ENCODE measurements at places on chromosomes 11 and 22. TPM values are rescaled to one million over a fixed set of nuclear protein-coding genes. Genes with fewer than 3 reads are reported as not detected.

DNA sequence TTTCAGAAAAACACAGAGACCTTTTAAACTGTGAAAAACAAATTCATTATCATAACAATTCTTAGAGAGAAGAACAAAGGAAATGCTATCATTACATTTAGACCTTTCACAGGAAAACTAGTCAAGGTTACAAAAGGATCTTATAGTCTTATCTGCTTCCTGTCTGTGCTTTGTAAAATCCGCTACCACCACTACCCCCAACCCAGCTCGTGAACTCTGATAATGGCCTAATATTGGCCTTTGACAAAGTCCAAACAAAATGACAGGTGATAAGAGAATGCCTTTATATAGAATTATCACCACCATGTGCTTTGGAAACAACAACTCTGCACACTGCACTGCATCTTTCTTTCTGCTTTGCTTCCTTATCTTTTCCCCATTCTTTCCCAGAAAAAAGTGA lies 272.5 kb downstream of the SBF2 start:
- DNase-seq = no peak

DNA sequence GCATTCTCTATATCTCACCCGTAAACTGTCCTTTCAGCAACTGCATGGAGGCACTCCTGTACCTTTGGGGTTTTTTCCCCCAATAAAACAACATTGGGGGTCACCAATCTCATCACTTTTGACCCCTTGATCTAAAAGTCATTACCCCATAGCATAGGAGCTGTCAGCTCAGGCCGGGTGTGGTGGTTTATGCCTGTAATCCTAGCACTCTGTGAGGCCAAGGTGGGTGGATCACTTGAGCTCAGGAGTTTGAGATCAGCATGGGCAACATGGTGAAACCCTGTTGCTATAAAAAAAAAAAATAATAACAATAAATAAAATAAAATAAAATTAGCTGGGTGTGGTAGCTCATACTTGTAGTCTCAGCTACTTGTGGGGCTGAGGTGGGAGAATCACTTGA lies 17.1 kb upstream of the GDPD4 start:
- no peak for DNase-seq

Gene DRAP1
- 53.4 TPM for total RNA-seq

DNA sequence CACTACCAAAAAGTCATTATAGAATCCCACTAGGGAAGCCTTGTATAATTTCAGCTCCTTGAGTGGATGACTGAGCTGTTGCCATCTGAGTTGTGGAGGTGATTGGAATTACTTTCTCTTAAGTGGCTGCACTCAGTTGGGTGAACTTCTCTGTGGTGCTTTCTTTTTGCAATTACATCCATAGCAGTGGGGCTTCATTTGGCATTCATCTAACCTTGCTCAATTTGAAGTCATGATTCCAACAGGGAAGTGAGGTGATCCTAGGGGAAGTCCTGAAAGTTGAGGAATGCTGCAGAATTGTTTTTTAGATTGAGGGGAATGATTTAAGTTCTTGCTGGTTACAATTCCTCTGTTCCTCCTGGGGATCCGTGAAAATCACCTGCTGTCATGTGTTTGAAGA lies 39.6 kb downstream of the ARHGAP42 start:
- DNase-seq = no peak

DNA sequence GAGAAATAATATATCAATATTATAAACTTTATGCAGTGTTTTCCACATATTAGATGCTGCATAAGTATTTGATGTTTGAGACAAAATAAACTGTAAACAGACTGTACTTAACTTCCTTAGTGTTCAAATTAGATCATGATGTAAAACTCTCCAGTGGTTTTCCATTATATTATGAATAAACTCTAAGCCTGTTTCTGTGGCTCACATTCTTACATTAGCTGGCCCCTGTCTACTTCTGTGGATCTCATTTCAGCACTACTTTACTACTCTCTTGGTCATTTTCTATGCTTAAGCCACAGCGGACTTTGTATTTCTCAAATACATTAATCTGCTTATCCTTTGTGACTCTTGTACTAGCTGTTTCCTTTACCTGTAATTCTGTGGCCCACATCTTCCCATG lies 55.6 kb downstream of the ARHGEF12 start:
- DNase-seq = no peak

Gene OR5P2
- total RNA-seq = not detected

GRCh38 chr11:2214527-2215229 lies 43.1 kb upstream of the TH start:
- peak; percentile 25 for DNase-seq

GRCh38 chr11:72788241-72788640 lies 5.6 kb downstream of the STARD10 start:
- DNase-seq = no peak

GRCh38 chr11:122287401-122287800 lies 171.4 kb upstream of the BLID start:
- DNase-seq = no peak

Gene MS4A4A
- 7.6 TPM for total RNA-seq

GRCh38 chr11:69108559-69108958 lies 47.2 kb upstream of the SMIM38 start:
- no peak for DNase-seq

Gene FGF19
- total RNA-seq = not detected

DNA sequence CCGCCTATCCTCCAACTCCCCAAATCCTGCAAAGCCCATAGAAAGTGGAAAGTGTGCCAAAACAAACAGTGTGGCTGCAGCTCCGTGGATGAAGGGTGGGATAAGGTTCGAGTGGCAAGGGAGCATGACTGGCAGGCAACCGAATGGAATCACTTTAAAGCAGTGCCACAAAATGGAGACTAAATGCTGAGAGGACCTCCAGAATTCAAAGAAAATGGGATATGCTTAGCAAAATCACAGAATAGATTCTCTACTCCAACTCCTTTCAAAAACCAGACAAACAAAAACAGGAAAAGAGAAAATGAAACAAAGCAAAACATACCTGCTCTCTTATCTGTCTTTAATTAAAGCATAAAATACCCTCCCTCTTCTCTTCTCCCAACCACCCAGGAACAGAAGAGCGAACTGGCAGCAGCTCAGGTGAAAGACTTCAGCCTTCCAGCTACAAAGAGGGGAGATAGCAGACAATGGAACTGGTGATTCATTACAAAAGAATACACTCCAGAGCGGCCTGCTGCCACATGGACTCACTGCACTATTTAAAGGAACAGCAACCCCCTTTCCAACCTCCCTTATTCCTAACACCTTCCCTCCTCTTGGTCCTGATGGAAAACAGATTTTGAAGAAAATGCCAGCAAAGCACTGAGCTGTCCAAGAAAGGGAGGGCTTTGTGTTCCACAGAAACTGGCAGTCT lies 118.5 kb downstream of the APOL5 start:
- DNase-seq = peak; percentile 49

GRCh38 chr11:95592471-95592870 lies 197.1 kb downstream of the FAM76B start:
- DNase-seq = no peak

GRCh38 chr22:17366830-17367229 lies 2.4 kb upstream of the CECR2 start:
- DNase-seq = peak; percentile 25

DNA sequence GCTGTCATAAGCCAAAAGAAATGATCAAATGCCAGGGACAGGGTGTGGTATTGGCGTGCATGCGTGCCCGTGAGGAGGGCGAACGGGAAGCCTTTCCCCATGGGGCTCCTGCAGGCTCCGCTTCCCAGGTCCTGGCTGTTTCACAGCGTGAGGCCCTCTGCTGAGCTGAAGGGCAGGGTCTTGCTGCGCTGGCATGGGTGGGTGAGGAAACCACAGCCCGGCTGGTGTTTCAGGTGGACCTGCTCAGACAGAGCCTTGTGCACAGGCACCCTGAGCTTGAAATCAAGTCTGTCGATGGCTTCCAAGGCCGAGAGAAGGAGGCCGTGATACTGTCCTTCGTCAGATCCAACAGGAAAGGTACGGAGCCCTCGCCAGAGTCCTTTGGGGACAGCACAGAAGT lies 31.4 kb downstream of the IGHMBP2 start:
- no peak for DNase-seq

- no peak for DNase-seq
These were observed 22.2 kb upstream of the CYP2D6 start for GRCh38 chr22:42152661-42153270.

DNA sequence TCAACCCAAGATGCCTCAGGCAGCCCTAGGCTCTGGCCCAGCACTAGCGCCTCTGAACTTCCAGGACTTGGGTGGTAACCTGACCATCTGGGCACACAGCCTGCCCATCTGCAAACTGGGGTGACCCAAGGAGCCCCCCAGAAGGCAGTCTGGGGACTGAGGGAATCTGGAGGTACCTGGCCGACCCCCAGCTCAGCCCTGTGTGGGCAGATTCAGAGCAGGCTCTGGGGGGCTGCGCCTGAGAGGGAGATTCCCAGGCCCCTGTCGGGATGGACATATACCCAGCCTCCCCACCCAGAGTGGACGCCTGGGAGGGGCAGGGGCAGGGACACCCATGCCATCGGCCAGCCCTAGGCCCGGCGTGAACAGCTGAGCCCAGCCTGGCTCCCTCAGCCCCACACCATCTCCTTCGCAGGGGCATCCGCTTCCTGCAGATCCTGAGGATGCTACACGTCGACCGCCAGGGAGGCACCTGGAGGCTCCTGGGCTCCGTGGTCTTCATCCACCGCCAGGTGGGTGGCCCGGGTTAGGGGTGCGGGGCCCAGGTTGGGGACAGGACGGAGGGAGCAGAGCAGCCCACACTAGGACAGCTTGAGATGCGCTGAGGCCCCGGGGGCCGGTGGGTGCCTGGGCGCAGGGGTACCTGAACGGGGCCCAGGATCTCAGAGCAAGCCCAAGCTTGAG lies 126.9 kb downstream of the KCNQ1 start:
- no peak for DNase-seq

Gene TRPT1
- total RNA-seq = 58.5 TPM

- DNase-seq = no peak
These were observed 48.6 kb downstream of the TRIM29 start for GRCh38 chr11:120089036-120090001.

Gene IGSF22
- 0.81 TPM for total RNA-seq

GRCh38 chr11:110711776-110712658 lies at the start of gene ARHGAP20:
TSS of gene ARHGAP20 (minus strand) at chr11:110712437. CDS start at chr11:110712231, 206 bp downstream.
- DNase-seq = peak; percentile 74

Gene KCNJ5
- total RNA-seq = 0.12 TPM

- DNase-seq = no peak
These were observed 165.2 kb upstream of the RAG2 start for GRCh38 chr11:36763187-36763586.

Gene RNF121
- 29.5 TPM for total RNA-seq

Gene YPEL4
- total RNA-seq = 1.2 TPM

DNA sequence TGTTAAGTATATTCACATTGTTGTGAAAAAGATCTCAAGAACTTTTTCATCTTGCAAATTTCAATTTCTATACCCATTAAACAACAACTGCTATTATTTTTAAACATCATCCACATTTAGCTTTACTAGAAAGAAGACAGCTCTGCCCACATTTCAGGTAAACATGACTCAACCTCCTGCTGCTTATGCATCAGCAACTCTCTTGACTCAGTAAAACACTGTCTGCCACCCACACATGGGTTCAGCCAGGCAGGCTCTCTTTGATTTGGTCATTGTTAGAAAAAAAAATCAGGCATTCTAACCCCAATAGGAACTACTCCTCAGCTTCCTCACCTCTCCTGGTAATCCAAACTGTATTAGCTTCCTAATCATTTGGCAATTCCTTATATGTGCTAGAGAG lies 5.1 kb upstream of the ENDOD1 start:
- no peak for DNase-seq

GRCh38 chr11:396948-397548 lies 3.0 kb downstream of the PKP3 start:
- peak; percentile 64 for DNase-seq

DNA sequence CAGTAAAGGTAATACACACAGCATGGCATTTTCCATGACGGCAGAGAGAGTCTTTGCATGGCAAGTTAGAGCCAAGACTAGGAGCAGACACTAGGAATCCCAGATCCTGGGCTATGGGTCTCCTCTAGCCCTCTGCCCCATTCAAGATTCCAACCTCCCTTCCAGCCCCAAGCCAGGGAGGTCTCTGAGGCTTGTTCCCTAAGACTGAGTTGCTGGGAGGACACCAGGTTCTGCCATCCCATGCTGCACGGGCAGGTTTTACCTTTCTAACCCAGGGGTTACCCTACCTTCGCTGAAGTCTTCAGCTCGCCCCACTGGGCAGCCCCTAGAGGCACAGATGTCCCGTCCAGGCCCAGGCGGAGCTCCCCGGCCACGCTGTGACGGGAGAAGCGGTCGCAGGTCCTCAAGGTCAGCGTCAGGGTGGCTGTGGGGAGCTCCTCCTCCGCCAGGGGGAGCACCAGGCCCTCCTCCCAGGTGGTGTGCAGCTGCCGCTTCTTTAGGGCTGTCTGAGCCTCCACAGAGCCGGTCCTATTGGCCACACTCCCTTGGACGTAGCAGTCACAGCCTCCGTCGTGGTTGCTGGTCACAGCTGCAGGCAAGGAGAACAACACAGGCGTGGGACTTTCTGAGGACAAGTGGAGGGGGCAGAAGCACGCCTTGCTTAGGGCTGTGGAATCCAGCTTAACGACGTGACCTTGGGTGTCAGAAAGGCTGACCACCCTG lies 33.8 kb downstream of the SYT13 start:
- peak; percentile 67 for DNase-seq

DNA sequence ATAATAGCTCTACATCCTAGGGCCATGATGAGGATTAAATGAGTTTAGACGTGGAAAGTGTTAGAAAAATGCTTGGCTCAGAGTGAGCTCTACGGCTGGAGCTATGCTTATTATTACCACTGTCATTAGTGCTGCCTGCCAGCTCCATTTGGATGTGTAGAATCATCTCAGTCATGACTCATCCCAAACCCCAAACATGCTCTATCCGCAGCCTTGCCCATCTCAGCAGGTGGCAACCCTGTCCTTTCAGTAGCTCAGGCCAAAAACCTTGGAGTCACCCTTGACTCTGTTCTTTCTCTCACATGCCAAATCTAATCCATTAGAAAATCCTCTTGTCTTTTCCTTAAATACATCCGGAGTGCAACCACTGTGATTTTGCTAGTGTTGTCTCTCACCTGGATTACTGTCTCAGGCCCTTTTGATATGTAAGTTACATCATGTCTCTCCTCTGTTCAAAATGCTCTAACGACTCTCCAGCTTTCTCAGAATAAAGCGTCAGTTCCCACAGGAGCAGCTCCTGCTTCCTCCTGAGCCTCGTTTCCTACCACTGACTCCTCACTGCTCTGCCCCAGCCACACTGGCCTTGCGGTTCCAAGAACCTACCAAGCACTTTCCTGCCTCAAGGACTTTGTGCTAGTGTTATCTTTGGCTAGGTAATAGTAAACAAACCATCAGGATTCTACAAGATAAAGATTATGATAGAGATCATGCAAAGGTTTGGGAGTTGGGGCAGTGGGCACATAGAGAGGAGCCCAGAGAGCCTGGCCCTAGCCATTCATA lies 10.5 kb upstream of the CHRM1 start:
- DNase-seq = no peak

DNA sequence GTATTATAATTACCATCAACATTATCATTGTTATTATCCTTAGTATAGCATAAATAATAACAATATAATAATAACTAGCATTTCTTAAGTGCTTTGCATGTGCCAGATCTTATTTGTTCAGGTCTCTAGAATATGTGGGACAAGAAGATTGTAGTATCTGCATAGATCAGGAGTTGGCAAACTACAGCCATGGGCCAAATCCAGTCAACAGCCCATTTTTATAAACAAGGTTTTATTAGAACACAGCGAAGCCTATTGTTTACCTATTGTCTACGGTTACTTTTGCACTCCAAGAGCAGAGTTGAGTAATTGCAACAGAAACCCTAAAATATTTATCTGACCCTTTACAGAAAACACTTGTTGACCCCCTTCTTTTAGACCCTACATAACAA lies 81.4 kb downstream of the SLC1A2 start:
- no peak for DNase-seq

Measured in left colon (tissue), 2 donors.